SW 1271 (cell line): ENCODE measurements at places on chromosomes 4 and X.

GRCh38 chr4:181613200-181613599 is 630.0 kb upstream of the TENM3 start:
- no peak for DNase-seq

DNA sequence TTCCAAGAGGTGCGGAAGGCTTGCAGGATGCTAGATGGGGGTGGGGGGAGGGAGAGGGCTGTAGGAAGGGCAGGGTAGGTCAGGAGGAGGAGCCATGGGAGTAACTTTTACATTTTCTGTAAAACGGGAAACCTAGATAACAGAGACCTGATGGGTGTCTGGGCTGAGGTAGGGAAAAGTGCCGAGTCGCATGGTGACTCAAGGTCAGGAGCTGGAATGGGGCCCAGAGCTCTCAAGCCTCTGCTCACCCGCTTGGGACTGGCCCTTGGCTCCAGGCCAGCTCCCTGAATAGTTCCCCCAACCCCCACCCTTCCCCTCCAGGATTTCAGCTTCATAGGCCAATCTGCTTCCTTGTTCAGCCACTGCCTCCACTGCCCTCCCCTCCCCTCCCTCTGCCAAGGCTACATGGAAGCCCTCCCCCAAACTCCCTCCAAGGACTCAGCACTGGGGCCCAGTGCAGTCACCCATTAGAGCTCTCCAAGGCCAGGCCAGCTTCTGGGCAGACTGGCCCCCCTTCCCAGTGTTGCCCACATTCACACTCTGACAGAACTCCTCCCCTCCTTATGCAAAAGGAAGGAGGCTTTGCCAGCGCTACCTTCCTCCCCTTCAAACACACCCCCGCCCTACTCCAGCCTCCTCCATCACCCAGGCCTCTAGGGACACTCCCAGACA is 43.6 kb downstream of the TSC22D3 start:
- DNase-seq: no peak

GRCh38 chrX:1205681-1206611 is 6.5 kb downstream of the CRLF2 start:
- DNase-seq: no peak

GRCh38 chr4:30825008-30825770 is 105.0 kb downstream of the PCDH7 start:
- DNase-seq: no peak

- no peak for DNase-seq
Observed at GRCh38 chr4:147682755-147683154, 1.2 kb downstream of the PRMT9 start.

GRCh38 chr4:186752325-186752724 is 28.7 kb upstream of the FAT1 start:
- DNase-seq: no peak

GRCh38 chr4:168167714-168168284 is 75.5 kb downstream of the ANXA10 start:
- no peak for DNase-seq

DNA sequence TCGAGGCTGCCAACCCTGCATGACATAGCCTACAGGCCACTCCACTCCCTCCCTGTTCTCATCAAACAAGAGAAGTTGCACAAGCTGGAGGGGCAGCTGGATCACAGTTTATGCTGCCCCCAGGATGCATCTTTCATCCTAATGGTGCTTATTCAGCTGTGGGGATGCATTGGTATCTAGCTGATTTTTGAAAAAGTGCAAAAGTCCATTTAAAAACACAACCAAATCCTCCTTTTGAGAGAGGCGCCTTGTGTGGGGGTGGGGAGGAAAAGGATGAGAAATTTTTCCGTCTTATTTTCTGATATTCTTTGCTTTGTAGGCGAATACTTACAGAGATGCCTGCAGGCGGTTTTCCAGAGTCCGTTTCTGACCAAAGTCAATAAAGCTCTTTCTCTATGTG is 276.4 kb upstream of the BOD1L1 start:
- DNase-seq: no peak

GRCh38 chr4:37872310-37872988 is 18.4 kb upstream of the TBC1D1 start:
- DNase-seq: no peak

- DNase-seq: no peak
Observed at GRCh38 chr4:153471698-153472093, 5.5 kb downstream of the TMEM131L start.

- no peak for DNase-seq
Observed at GRCh38 chr4:2942532-2943363, 20.5 kb downstream of the NOP14 start.

DNA sequence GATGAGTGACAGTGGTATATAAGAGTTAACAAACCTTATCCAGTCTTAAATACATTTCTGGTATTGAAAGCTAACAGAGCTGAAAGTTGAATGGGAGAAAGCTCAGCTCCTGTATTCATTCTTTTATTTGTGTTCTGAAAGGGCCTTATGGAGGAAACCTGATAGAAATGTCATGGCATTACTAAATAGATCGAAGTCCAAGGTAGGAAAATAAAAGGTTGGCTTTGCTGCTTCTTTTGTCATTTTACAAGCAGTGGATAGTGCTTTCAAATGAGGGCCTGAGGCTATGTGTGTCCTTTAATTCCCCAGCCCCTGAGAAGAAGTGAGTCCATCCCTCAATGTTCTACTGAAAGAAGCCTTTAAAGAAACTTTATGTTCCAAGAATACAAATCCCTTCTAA is 974.3 kb upstream of the INTU start:
- no peak for DNase-seq

GRCh38 chr4:23932901-23933308 is 43.1 kb upstream of the PPARGC1A start:
- DNase-seq: no peak

DNA sequence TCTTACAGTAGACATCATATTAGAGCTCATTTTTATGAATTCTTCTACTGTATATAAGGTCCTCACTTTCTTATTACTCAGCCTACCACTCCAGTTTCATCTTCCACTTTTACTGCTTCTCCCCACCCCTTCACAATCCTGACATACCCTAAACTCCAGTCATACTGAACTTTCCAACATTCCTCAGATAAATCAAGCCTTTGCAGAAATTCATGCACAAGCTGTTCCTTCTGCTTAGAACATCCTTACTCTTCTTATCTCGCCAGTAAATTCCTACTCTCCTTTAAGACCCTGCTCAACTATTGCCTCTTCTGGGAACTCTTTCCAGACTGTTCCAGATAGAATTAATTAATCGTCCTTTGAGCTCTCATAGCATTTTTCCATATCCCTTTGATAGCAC is 24.8 kb downstream of the RTL9 start:
- no peak for DNase-seq

GRCh38 chrX:43822014-43822413 is 60.2 kb downstream of the MAOB start:
- no peak for DNase-seq

DNA sequence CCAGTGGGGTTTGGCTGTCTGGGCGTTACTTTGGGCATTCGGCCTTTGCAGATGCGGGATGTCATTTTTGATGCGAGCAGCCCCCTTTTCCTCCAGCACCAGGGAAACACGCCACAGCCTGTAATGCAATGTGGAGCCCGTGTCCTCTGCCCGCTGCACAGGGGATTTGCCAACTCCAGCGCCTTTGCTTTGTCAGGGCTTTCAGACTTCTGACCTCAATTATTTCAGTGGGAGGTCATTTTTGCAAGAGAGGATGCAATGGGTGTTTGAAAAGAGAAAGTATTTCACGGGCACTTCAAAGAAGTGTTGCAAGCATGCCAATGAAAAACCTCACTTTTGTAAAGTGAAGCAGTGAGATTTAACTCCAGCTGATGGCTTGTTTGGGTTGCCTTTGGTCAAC is 11.5 kb downstream of the CLCN4 start:
- DNase-seq: no peak

GRCh38 chr4:86542319-86543027 is 51.6 kb upstream of the PTPN13 start:
- DNase-seq: no peak

DNA sequence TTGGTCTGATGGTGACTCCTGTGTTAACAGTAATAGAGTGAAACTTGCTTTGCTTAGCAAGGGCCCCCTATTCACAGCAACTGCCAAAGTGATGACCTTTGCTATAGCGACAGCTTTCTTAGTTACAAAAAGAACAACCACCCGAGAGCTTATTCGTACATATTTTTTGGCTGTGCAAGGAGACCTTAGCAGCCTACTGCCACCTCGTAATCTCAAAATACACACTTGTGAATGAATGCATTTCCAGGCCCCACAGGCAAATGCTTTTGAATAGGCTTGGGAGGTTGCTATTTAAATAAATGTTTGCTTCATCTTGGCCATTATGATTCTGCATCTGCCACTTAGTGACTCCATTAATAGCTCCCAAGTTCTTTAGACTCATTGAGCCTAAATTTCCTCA is 47.4 kb downstream of the CCDC149 start:
- DNase-seq: no peak

- DNase-seq: no peak
Observed at GRCh38 chrX:76454456-76454927, 27.0 kb downstream of the MAGEE1 start.

DNA sequence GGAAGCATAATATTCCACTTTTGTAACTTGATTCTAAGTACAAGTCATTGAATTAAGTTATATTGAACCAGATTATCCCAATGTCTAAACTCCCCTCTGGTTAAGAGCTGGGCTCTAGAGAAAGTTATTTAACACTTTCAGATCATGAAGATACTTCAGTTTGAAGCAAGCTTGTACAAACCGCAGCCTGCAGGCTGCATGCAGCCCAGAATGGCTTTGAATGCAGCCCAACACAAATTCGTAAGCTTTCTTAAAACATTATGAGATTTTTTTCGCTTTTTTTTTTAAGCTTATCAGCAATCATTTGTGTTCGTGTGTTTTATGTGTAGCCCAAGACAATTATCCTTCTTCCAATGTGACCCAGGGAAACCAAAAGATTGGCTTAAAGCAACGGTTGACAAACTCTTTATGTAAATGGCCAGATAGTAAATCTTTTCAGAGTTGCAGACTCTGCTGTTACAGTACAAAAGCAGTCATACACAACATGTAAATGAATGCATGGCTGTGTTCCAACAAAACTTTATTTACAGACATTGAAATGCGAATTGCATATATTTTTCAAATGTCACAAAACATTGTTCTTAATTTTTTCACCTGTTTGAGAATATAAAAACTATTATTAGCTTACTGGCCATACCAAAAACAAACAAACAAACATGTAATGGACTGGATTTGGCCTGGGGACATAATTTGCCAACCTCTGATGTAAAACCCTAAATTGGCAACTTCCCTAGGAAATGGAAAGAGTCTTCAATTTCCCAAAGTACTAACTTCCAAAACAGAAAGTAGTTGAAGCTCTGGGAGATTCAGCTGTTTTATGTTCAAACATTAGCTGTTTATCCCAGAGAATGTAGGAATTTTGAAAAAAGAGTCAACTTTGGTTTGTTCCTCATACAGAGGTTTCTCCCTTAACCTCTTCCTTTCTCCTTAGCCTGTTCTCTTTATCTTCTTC is 201.1 kb upstream of the MBNL3 start:
- no peak for DNase-seq

GRCh38 chr4:2913168-2913567 is 50.0 kb downstream of the NOP14 start:
- DNase-seq: no peak

DNA sequence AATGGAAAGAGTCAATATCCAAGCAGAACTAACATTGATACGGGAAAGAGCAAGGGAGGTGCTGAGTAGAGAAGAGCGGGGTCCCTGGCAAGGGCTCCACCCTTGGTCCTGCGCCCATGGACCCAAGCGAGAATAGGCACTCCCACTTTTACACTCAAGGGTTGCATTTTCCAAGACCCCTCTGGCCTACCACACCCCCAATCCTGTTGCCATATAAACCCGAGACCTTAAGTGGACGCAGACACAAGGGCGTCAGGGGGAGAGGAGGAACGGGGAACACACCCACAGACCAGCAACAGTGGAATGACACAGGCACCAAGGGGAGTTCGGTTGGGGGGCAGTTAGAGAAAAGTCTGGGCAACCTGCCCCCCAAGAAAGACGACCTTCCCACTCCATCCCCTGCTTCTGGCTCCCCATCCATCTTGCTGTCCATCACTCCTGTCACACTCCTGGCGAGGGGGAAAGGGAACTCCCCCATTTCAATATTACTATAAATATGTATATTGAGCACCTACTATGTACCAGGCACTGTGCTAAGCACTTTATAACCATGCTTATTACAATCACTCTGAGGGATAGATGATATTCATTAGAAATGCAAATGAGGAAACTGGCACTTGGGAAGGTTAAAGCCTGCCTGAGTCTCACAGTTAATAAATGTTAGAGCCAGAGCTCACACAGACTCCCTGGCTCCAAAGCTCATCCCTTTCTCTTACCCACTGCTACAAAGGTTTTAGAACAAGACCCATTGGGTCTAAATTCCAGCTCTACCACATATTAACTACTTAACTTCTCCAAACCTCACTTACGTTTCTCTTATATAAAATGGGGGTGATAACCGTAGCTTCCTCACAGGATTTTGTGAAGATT is 51.7 kb downstream of the SCD5 start:
- no peak for DNase-seq

GRCh38 chr4:146261041-146261440 is 46.7 kb downstream of the REELD1 start:
- DNase-seq: no peak

DNA sequence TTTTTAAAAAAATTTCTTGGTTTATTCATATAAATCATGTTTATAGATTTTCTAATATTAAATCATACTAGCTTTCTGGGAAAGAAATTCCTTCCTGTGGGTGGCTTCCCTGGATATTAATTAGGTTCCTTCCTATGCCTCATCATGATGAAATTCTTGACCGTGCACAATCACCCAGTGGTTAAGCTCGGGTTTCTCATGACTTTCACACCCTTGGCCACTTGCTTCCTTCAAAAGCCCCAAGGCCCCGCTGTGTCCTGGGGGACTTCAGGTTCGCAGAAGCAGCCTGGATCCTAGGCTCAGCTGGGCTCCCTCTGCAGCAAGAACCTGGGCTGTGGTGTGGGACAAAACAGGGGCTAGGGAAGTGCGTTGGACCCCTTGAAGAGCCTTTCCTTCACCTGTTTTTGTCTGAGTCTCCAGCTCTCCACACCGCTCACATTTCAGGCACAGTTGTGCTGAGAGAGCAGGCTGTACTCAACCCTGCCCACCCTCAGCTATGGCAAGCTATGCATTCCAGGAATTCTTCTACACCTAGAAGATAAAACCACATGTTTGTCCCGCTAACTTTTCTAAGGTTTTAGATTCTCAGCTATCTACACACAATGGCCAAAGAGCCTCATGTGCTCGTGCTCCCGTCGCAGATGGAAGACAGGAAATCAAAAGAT is 48.9 kb upstream of the TMSB15B start:
- no peak for DNase-seq

- DNase-seq: no peak
Observed at GRCh38 chr4:141635736-141636081, 674 bp upstream of the IL15 start.

DNA sequence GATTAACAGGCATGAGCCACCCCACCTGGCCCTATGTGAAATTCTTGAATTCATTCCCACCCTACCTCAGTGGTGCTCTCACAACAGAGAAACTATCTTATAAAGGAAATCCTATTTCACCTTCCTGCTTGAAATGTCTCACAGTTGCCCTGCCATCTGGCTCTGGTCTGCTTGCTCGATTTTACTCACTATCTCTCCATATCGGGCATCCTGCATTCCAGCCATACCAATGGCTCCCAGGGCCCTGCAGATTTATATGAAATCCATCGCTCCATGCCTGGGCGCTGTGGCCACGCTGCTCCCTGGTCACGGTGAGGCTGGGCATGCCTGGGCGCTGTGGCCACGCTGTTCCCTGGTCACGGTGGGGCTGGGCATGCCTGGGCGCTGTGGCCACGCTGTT is 15.8 kb downstream of the SORBS2 start:
- no peak for DNase-seq

GRCh38 chr4:113560579-113560978 is 201.0 kb downstream of the CAMK2D start:
- DNase-seq: no peak
